ENCODE measurements at places on chromosomes 6 and 20. TPM values are rescaled to one million over a fixed set of nuclear protein-coding genes. Genes with fewer than 3 reads are reported as not detected.

UCKL1 gene
- total RNA-seq, result 59.9 TPM

DNA sequence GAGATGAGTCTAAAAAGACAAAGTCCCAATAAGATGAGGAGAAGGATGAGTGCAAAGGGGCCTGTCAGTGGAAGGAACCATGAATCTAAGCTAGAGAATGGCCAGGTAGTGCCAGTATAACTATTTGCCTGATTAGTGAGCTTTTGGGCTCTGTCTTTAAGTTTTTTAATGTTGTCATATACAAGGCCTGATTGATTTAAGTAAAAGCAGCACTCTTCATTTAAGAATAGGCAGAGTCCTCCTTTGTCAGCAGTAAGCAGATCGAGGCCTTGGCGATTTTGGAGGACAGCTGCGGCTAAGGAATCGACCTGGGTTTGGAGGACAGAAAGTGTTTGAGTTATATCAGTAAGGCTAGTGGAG lies 753.4 kb upstream of the ADGRB3 start:
- DNase-seq, result no peak

DNA sequence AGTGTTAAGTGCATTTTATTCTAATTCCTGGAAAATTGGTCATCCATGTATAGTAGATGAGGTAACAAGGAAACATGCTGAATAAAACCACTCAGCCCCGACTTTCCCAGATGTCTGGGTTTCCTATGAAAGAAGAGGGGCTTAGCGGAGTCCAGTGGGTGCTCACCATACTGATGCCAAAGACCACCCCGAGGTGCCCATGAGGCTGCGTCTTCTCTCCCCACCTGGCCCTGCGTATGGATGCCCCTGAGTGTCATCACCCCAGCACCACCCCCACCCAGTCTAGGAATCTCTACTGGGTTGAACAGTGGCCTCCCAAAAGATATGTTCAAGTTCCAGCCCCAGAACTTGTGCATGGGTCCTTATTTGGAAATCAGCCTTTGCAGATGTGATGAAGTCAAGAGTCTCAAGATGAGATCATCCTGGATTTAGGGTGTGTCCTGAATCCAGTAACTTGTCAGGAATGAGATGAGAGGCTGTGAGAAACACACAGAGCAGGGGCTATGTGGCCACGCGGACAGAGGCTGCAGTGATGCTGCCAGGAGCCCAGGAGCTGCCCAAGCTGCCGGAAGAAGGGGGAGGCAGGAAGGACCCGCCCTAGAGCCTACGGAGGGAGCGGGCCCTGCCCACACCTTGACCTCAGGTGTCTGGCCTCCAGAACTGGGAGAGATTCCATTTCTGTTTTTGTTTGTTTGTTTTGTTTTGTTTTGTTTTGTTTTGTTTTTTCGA lies 124.6 kb upstream of the CDH4 start:
- no peak for DNase-seq

GRCh38 chr6:135506270-135506997 lies 8.9 kb upstream of the AHI1 start:
- DNase-seq, result no peak

RAET1E gene
- total RNA-seq, result 0.79 TPM

KCNK16 gene
- not detected for total RNA-seq

DNA sequence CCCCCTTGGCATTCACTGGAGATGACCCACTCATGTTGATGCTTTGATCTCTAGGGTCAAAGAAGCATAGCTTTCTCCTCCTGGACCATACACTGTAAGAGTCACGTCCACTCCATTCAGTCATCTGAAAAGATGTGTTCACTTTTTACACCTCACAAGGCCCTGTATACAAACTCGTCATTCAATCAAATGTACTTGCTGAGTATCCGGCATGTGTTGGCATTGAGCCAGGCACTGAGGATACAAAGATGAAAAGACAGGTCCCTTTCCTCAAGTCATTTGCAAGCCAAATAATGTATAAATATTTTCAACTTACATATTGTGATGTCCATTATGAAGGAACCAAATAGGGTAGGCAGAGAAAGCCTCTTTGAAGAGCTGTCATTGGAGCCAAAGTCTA lies 32.6 kb upstream of the CSNK2A1 start:
- DNase-seq, result no peak

Measured in left ventricle myocardium superior (tissue), 1 donor.